ENCODE measurements at places on chromosomes 5 and 9.
A peak's percentile ranks its signal among the peaks of the same experiment; 100 is the strongest.

GRCh38 chr9:99000476-99001395 lies 57.0 kb downstream of the COL15A1 start:
- ATAC-seq: peak; percentile 35

GRCh38 chr9:117120061-117120460 lies 294.8 kb downstream of the ASTN2 start:
- no peak for ATAC-seq

DNA sequence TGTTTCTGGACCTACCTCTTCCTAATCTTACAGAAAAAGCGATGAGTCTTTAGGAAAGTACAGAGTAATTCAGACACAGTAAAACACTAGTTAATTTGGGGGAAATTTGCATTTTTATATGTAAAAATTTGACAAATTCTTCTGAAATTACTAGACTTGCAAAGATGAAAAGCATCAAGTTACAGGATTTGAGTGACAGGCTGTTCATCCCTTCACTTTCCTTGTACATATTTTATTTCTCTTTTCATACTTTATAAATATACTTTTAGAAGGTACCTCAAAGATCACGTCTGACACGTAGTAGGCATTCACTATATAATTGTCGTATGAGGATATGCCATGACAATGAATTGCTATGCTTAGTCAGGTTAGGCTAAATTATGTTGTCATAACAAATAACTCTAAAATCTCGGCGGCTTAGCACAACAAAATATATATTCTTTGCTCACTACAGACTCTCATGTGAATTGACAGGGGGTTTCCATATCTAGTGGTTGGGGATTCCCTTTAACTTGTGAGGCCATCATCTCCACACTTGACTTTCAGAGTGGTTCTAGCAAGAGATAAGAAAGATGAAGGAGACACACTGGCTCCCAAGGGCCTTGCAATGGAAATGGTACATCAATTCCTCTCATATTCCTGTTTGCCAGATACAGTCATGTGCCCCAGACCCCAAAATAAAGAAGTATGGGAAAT lies 154.1 kb upstream of the TUT7 start:
- ATAC-seq: no peak

DNA sequence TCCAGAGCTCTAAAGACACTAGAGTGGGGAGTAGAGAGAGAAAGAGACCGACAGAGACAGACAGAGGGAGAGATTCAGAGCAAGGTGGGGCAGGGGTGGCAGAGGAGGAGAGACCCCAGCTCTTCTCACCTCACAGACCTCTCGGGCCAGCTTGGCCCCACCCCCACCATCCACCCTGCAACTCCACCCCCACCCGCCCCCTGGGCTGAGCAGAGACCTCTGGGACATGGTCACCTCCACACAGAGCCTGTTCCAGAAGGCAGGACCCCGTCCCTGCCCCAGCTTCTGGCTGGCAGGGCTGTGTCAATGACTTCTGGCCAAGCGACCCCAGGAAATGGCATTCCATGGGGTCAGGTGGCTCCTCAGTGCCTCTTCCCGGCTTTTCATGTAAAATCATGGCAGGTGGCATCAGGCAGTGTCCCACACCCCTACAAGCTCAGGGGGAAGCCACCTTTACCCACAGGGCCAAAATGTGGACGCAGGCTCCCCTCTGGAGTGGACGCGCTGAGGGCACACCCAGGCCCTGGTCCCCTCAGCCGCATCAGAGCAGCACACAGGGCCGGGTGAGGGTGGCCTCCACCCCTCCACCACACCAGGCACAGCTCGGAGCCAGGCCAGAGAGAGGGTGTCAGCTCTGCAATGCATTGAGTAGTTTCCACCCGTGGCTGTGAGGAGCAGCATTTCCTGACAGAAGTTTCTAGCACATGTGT lies 131.2 kb upstream of the LPCAT1 start:
- ATAC-seq: no peak

DNA sequence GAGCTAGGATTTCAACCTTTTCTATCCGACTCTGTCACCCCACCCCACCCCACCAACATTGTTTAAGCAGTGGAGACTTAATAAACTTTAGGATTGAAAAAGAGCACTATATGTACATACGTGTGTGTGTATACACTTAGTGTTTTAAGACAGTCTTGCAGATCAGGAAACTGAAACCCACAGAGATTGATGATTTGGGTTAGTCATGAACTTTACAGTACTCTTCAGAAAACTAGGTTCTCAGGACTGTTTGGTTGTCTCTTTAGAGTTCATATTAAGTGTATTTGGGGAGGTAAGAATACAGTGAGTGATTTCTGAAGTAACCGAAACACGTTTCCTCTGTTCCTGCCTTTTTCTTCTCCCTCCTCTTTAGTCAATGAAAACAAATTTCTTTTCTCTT lies 1043.1 kb downstream of the TLE1 start:
- no peak for ATAC-seq

DNA sequence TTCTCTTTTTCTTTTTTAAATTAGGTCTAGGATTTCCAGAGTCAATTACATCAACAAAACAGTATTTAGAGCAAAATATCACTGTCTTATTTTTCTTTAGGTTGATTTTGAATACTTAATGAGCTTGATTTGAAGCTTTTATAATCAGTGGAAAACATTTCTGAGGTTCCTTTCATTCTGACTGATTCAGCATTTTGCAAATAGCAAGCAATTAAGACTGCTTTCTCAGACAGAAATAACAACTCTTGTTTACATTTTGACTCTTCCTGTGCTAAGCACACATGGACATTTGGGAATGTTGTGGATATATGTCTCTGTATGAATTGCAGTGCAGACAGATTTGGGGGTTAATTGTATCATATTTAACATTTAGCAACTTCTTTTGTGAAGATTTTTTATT lies 22.2 kb upstream of the MCCC2 start:
- ATAC-seq: no peak

DNA sequence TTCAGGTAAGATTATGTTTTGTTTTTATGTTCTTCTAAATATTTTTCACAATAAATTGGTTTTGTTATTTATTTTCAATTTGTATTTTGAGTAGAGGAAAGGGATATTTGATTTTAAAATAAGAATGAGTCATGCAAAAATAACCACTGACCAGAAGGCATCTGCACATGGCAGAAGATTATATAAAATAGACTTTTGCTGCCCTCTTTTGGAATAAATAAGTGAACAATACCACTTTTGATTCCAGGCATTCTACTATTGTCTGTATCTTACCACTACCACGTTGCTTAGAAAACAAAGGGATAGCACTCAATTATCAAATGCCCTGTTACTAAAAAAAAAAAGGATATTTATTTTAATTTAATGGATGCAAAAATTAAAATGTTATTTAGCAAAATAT lies 227.3 kb upstream of the ITGA1 start:
- ATAC-seq: peak; percentile 73

GRCh38 chr9:14323083-14323971 lies 9.4 kb upstream of the NFIB start:
- no peak for ATAC-seq

- no peak for ATAC-seq
Measured at GRCh38 chr5:3120028-3120427, 368.6 kb upstream of the IRX2 start.

- no peak for ATAC-seq
Measured at GRCh38 chr9:108108852-108109448, 619.4 kb upstream of the KLF4 start.

- no peak for ATAC-seq
Measured at GRCh38 chr5:179112469-179113142, 52.4 kb downstream of the ZNF354C start.

- ATAC-seq: peak; percentile 48
Measured at GRCh38 chr9:101977614-101978210, 239.3 kb upstream of the GRIN3A start.
